Substantia nigra (tissue), 51 donors: ENCODE measurements at places on chromosomes 2 and 18.

GRCh38 chr2:190912726-190913125, 32.1 kb downstream of the GLS start:
- no peak for DNase-seq

- DNase-seq = peak; percentile 100
Measured at GRCh38 chr2:219387306-219388120, at the start of gene DNPEP. Gene DNPEP, minus strand, starts transcription at chr2:219387912. Its CDS starts 118 bp downstream, at chr2:219387794.

GRCh38 chr2:176755537-176756135, 457.0 kb upstream of the HNRNPA3 start:
- no peak for DNase-seq

DNA sequence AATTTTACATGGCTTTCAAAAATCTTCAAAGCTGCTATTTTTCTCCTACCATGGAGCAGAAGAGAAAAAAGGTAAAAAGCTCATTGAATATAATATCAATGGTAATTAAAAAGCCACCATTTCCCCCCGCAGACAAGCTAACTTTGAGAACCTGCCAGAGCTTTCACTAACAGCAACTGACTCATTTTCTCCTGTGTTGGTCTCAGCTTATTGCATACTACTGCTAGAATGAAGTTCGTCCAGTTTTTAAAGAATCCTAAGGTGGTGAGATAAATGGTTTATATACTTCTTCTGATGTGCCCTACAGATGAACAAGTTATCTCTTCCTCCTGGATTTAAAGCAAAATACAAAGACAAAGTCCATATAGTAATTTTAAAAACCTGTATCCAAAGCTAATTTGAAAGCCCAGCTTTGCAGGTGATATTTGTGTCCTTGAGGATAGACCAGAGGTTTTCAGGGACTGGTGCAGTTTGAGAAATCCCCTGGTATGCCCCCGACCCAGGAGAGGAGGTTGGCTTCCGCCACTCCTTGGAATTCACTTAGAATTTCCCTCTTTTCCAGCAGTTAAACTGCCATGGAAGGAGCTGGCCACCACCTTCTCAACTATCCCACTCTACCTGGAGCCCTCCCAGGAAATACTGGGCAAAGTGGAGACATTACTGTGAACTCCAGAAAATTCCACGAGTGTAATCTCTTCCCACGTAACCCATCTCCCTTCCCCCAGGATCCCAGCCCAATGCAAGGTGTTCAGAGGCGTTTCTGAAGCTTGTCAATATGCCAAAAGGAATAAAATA, 17.5 kb downstream of the YPEL5 start:
- DNase-seq = no peak

DNA sequence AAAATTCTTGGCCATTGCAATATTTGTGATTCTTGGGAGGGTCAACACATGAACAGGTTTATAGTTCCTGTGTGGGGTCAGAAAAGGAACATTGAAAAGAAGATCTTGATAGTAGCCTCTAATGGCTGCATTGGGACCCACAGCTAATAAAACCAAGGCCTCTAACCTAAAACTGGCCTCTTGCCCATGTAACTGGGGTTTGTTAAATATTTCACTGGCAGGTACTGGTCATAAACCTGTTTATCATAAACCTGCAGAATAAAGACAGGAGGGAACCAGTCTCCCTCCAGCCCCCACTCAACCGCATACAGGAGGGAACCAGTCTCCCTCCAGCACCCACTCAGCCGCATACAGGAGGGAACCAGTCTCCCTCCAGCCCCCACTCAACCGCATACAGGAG, 125.3 kb downstream of the PXDN start:
- DNase-seq = no peak

DNA sequence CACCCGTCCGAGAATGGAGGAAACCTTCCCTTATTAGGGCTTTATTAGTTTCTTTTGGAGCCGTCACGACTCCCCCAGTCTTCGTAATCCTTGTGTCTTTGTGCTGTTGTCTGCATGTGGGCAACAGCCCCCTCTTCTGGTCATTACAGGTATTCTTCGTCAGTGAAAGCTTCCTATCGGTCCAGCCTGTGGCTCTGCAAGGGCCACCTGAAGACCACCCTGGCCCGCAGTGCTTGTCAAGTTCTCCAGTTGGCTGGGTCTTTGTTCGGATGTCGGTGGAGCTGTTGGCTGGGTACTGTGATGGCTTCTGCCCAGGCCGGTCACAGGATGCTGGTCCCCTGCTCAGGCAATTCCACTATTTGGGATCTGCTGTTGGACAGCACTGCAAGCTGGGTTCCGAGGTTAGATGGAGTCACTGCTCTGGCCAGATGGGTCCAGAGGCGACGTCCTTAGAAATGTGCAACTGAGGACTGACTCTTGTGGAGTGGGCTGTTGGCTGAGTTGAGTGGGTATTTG, 19.2 kb downstream of the E2F6 start:
- DNase-seq = peak; percentile 44

DNA sequence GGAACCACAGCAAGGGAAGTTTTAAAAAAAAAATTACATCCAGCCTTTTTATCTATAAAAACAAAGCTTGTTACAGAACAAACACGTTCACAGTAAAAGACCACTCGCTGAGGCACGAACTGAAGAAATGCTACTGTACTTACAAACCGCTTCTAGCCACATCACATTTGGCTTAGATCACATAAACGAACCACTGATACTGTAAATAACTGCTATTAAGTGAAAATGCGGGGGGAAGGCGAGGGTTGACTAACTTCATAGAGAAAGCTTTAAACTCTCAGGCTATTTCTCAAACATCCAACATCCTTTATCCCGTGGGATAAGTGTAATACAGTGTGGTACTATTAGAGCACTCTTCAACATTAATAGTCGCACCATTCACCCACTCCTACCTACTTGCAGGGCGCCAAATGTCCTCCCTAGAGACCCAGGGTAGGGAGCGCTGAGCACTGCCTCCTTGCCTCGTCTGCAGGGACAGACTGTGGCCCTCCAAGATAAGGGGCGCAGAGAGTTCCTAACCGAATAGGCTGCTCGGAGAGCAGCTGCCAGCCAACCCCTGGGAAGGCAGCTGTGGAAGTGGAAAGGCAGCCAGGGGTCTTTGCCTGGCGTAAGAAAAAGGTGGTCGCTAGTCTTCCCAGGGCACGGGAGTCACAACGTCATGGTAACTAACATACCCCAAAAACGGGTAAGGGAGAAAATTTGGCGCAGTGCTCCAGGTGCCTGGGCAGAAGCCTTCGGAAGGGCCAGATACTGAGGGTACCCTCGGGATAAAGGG, 854 bp downstream of the GPR155 start:
- peak; percentile 59 for DNase-seq

GRCh38 chr2:229343661-229344060, 72.6 kb upstream of the PID1 start:
- no peak for DNase-seq

DNA sequence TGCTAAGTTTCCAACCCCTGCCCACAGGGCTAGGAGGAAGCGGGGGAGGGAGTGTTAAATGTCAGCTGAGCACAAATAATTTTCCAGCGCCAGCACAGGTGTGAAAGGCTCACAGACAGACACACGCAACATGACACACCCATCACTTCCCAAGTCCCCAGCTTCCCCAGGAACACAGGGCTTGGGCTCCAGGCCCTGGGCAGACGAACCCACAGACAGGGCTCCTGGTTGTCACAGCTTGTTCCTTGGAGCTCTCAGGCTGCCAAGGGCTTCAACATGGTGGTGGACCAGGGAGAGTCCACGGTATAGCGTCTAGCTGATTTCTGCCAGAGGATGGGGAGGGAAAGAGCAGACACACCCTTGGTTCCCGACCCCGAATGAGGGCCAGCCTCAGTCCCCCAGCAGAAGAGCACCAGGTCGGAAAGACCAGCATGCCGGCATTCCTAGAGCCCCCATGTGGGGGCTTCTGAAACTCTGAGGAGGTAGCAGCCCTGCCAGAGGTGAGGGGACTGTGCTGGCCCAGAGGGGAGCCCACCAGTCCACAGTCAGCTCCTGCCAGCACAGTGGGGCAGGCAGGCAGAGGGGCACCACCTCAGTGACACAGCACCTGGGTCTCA, 1.9 kb downstream of the DUSP2 start:
- no peak for DNase-seq

DNA sequence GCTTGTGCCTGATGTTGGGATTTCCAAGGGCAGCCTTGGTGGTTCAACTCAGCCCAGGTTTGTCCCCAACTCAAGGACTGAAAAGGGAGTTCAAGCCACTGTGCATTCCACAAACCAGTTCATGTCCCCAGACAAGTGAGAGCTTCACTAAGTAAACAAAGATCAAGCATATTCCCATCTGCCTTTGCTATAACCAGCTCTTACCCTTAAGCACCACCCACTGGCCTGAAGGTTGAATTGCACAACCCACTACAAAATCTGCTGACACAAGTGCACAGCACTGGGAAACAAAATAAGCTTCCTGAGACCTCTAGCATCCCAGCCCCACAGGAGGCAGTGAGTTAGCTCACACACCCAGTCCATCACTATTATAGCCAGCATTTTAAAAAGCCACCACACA, 516.7 kb downstream of the NR4A2 start:
- peak; percentile 23 for DNase-seq

GRCh38 chr2:16186661-16187481, 246.5 kb downstream of the MYCN start:
- DNase-seq = no peak

DNA sequence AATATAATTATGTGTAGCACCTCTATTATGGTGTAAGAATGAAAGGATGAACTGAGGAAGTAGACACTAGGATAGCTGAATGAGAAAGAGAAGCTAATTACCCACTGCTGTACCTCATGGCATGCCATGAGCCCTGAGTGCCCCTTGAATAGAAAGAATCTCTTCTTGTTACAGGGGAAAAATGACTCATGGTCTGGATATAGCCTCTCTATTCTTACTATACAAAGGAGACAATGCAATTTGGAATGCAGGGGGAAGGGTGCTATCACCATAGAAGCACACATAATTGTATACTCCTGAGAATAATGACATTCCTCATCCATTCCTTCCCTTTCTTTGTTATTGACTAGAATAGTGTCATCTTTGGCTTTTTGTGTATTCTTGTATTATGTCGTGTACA, 385.2 kb downstream of the CDH7 start:
- no peak for DNase-seq

DNA sequence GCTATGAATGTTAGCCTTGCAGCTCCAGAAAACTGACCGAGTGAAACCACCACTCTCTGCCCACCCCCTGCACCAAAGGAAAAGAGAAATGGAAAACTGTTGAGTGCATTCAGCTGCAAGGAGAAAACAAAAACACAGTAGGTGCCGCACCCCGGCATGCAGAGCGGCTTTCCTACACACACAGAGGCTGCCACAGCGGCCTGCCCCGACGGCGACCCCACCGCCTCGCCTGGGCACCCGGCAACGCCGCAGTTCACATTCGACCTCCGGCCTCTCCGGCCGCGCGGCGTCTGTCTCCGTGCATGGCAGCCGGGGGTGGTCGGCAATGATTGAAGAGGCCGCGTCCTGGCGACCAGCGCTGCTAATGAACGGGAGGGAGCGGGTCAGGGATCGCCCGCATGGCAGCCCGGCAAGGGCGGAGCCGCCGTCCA, 417.1 kb upstream of the SALL3 start:
- no peak for DNase-seq

DNA sequence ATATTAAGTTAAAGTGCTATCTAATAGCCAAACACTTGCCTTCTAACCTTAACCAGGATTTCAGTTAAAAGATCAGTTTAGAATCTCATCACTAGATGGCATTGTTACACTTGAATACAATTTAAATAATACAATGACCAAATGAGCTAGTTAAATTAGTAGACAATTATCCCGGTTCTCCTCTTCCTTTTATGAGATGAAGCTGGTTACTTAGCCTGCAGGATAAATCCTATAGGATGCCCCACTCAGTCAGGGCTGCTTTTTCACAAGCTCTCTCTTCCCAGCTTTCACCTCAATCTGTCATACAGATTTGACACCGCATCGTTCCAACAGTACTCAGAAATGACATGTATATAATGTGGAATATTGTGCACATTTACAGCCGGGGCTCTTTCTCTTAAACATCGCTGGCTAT, 678.8 kb downstream of the KCNJ3 start:
- DNase-seq = no peak

DNA sequence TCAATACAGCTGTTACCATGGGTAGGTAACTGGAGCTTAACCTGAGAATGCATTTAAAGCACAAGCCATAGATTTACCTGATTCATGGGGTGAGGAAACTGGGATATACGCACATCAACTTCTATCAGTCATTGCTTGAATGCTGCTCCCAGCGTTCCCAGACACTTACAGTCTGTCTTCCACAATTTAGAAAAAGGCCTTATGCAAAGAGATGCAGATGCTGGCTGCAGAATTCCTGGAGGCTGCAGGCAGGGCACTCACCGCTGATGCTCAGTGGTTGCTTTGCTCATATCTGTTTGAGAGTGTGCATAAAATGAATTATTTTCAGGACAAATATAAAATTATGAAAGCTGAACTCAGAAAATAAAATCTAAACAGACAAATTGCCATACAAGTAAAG, 950.7 kb upstream of the PIK3C3 start:
- DNase-seq = no peak

DNA sequence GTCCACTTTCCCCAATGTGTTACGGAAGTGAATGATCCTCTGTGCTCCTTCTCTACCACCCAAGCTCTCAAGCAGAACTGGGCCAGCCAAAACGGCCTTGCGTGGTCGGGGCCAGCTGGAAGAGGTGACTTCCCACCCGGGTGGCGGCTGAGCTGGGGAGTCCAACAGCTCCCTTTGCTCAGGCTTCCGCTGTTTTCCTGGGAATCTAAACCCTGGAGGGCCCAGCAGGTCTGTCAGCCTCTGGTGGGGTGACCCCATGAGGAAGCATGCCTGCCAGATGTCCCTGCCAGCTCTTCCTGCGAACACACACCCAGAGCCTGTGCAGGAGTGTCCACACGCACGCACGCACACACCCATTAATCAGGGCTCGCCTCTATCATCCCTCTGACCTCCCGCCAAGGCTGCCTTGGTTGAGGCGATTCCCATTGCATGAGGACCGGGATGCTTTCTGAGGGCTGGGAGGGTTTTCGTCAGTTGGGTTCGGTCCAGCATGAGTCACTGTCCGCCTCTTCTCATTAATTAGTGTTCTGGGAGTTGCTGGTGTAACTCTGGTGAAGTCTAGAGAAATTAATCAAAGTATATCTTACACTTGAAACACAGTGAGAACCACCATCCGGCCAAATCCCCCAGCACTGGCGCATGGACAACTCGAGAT, 90.6 kb downstream of the TWIST2 start:
- no peak for DNase-seq

DNA sequence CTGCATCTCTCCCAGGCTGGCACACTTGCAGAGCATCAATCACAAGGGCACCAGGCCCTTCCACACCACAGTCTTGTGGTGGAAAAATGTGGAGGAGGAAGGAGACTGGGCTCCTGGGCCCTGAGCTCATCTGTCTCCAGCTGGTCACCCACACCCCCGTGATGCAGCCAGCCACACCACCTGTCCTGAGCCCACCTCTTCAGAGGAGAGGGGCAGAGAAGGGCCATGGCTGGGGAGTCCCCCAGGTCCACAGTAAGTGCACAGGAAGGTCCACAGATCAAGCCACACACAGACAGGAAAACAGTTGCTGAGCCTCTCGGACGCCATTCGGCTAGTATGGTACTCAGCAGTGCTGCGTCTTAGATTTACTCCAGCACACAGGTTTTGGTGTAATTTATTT, 203.5 kb upstream of the SALL3 start:
- no peak for DNase-seq

- DNase-seq = no peak
Measured at GRCh38 chr18:25817546-25818237, 272.7 kb downstream of the SS18 start.
